ENCODE measurements at places on chromosomes 16 and 17.

- DNase-seq = peak; percentile 76
Measured at GRCh38 chr17:49101054-49101534, 31.5 kb upstream of the B4GALNT2 start.

- no peak for DNase-seq
Measured at GRCh38 chr17:68397108-68397536, 60.2 kb downstream of the WIPI1 start.

- no peak for DNase-seq
Measured at GRCh38 chr16:68356919-68357286, 46.1 kb downstream of the PRMT7 start.

- DNase-seq = no peak
Measured at GRCh38 chr17:43636426-43636825, 25.3 kb downstream of the MEOX1 start.

GRCh38 chr17:6388416-6388815 is 46.5 kb downstream of the AIPL1 start:
- DNase-seq = no peak

DNA sequence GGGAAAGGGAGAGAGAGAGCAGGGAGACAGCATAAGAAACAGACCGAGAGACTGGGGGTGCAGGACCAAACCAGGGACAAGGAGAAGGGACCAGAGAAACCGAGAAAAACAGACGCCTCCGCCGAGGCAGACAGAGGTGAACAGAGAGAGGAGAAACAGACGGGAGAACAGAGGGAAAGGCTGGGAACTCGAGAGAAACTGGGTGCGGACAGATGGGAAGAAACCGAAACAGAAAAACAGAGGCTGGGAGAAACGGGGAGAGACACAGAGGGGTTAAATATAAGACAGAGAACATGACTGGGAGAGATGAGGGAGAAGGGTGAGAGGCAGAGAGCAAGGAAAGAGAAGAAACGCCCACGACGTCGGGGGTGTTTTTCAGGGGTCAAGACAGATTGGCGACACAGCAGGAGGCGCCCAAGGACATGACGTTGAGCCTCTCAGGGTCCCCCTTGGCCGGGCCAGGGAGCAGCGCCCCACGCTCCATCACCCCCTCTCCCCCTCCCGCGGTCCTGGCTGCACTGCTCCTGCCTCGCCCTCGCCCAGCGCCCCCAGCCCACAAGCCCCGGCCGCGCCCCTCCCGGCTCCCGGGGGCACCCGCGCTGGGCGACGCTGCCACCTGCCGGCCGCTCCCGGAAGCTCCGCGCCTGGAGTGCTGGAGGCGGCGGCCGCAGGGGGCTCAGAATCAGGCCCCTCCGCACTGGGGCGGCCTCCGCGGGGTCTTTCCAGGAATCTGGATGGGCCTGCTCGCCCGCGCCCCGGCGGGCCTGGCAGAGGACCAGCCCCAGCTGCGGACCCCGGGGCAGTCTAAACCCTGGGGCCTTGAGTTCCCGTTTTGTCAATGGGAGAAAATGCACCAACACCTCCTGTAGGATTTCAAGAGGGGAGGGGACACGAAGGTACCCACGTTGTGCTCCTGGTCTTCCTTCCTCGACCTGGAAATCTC is 1.3 kb upstream of the TMEM92 start:
- no peak for DNase-seq

GRCh38 chr17:32912218-32912897 is 15.6 kb upstream of the TMEM98 start:
- DNase-seq = no peak

DNA sequence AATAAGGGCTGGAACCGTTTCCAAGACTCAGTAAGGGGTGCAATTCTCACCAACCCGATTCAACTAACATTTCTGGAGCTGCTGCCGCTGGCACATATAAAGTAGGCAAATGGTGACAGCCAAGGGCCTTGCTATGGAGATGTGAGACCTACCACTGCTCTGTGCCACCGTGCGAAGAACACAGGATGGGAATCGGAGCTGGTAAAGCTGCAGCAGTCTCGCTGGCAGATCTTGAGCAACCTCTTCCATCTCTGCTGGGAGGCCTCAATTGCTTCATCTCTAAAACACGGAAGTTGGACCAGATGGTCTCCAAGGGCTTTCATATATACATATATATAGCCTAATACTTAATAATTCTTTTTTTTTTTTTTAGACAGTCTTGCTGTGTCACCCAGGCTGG is 128.9 kb upstream of the RCVRN start:
- DNase-seq = no peak

GRCh38 chr17:48878920-48879898 is 13.4 kb upstream of the ATP5MC1 start:
- DNase-seq = no peak

GRCh38 chr16:23833504-23833903 is 2.3 kb upstream of the PRKCB start:
- DNase-seq = no peak

- no peak for DNase-seq
Measured at GRCh38 chr17:3260600-3260999, 37.6 kb downstream of the OR3A1 start.

DNA sequence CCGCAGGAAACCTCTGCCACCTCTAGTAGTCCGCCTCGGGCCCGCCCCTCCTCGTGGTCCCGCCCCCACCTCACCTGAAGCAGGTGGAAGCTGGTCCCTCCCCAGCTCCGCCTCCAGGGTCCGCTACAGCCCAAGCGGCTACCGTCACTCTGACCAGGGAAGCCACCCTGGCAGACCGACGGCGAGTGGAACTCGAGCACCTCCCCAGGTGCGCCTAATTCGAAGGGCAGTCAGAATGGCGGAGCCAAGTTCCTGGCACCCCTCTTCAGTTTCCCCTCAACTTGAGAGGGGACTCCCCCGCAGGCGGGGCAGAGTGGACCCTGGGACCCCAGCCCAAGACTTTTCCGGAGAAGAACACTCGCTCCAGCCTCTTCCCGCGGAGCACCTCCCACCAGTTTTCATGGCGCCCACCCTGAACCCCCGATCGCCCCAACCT is 507 bp downstream of the FHOD1 start:
- DNase-seq = no peak

DNA sequence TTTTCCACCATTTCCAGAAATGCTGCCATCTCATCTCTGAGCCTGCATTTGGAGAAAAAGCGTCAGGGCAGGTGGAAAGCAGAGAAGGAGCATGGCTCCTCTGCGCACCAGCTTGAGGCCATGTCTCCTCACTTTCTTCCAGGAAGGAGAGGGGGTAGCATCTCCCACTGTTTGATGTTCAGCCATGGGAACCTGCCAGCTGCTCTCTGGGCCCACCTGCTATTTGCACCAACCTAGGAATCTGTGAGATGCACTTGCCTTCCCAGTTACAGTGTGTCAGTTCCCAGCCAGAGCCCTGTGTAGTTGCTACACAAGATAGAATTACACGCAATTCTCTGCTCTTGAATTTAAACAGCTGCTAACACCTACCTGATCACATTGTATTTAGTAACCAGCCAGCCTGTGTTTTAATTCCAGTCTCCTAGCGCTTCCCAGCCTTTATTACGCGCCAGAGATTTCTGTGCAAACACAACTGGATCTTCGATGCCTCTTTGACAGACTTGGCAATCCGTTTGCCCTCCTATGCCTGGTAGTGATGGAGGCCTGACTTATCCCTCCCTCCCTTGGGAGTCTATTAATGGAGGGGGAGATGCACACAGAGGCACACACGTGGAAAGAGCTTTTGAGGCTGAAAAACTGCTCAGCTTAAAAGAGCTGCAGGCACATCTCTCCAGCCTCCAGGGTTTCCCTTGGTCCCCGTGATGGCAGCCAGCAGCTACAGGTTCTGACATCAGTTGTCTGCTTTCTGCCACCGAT is 98.1 kb upstream of the SEC14L1 start:
- no peak for DNase-seq

GRCh38 chr16:84751241-84751640 is 51.4 kb downstream of the USP10 start:
- DNase-seq = no peak

GRCh38 chr16:17205279-17206211 is 265.2 kb downstream of the XYLT1 start:
- no peak for DNase-seq

DNA sequence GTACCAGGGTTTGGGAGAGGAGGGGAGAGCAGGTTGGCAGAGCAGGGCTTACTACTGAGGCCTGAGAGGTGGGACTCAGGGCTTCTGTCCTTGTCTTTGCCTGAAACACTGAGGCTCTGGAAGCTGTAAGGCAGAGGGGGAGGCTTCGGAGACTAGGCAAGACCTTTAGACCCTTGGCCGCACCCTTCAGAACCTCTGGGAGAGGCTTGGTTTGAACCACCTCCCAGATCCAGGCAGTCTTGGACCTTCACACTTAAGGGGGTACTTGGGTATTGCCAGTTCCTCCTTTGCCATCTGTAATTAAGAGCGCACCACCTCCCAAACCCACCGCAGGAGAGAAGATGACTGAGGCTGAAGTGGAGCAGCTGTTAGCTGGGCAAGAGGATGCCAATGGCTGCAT is 12.9 kb downstream of the MYL4 start:
- DNase-seq = no peak

DNA sequence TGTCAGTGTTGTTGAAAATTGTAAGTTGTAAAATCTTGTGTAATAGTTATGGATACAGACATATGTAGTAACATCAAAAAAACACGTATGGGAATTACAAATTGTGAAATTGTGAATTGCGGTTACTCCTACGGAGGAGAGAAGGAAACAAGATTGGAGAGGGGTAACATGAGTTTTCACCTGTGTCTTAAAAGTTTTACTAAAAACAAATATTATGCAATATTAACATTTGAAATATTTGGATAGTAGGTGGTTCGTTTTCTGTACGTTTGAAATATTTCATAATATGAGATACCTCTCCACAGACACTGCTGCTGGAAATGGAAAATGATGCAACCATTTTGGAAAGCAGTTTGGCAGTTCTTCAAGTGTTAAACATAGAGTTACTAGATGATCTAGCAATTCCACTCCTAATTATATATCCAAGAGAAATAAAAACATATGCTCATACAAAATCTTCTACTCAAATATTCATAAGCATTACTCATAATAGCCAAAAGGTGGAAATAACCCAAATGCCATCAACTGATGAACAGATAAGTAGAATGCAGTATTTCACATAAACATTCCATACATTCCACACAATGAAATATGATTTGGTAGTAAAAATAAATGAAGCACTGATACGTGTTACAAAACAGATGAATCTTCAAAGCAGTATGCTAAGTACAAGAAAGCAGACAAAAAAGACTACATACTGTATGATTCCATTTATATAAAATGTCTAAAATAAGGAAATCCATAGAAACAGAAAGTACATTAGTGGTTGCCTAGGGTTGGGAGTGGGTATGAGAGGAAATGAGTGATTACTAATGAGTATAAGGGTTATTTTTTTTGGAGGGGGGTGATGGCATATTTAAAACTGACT is 40.7 kb upstream of the ABCA10 start:
- no peak for DNase-seq

- no peak for DNase-seq
Measured at GRCh38 chr16:59484833-59485516, 750.9 kb upstream of the GOT2 start.

DNA sequence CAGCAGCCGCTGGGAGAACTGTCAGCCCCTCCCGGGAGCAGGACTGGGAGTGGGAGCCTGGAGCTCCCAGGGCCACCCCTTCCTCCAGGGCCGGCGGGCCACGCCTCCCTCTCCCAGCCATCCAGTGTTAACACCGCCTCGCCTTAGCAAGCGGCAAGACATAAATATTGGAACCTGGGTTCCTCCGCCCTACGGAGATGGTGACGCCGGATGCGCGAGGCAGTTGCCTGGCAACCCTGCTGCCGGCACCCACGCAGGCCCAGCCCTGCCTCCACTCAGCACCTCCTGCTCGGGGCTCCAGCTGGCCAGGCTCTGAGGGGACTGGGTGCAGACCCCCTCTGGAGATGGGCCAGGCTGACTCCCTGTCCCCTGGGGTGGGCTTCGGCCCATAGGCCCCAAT is 27.4 kb upstream of the CACNA1H start:
- DNase-seq = no peak

GRCh38 chr16:76946879-76947278 is 244.1 kb upstream of the MON1B start:
- peak; percentile 67 for DNase-seq
